ENCODE measurements at places on chromosomes 4 and X.
A peak's percentile ranks its signal among the peaks of the same experiment; 100 is the strongest.

DNA sequence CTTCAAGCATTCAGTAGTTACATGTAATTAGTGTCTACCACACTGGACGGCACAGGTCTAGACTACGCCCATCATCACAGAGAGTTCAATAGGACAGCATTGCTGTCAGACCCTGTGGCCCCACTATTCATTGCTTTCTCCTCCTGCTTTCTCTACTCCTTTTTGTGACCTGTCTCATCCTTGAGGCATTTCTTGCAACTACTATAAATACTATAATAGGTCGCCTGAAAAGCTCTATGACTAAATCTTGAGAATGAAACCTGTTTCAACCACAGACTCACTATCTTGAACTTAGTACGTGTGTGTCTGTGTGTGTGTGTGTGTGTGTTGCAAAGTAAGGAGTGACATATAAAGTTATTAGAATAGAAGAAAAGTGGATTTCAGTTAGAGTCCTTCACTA is 252.9 kb upstream of the KLF3 start:
- DNase-seq = no peak

DNA sequence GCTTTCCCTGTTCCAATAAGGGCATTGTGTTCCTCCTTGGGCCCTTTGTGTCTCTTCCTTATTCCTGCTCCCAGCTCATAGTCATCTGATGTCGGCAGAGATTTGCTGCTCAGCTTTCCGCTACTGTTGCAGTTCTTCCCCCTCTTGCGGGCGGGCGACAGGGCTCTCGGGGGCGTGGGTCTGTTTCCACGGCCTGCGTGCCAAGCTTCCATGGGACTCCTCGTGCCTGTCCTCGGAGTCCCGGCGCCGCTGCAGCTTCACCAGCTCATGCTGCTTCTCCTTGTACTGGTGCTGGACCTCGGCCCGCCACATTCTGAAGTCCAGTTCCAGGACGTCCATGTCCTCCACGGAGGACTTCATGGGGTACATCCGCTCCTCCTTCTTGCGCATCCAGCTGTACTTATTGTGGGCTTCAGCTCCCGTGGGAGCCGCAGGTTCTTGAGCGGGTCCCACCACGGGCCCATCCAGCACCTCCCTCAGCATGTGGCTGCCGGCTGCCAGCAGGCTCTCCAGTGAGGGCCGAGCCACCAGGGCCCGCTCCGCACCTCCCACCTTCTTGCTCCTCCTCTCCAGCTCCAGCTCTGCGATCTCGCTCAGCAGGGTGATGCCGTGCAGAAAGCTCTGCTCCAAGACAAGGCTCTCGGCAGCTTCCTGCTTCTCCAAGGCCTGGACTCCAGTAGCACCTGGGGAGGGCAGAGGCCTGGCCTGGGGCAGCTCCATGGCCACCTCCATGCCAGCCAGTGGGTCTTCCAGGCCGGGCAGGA is 74.1 kb upstream of the UCP1 start:
- no peak for DNase-seq

- no peak for DNase-seq
These were observed 113.1 kb downstream of the ENPP6 start for GRCh38 chr4:184104419-184105101.

GRCh38 chr4:61827907-61828391 is 627.8 kb downstream of the ADGRL3 start:
- DNase-seq = no peak

DNA sequence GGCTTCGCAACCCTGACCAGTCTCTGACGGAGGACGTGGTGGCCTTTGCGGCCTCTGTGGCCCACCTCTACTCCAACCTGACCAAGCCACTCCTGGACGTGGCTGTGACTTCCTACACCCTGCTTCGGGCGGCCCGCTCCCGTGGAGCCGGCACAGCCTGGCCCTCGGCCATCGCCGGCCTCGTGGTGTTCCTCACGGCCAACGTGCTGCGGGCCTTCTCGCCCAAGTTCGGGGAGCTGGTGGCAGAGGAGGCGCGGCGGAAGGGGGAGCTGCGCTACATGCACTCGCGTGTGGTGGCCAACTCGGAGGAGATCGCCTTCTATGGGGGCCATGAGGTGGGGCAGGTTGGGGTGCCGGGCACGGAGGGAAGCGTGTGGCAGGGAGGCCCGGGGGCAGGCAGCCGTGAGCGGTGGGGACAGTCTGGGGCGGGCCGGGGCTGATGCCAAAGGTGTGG is 1.2 kb downstream of the ABCD1 start:
- no peak for DNase-seq

DNA sequence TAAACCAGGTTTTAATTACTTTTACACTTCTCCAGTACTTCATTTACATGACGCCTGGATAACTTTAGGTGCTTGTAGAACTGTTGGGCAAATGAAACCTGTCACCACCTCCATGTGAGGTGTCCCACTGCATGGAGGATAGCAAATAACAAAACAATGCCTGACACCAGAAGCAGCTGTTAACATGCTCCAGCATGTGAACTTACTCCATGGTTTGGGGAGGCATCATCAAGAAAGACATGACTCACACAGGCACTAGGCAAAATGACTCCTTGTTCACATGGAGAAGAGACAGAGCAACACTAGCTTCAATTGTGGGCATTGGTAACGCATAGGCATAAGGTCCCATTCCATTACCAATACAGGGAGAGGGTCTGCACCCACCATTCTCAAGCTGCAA is 198.1 kb upstream of the F9 start:
- no peak for DNase-seq

GRCh38 chr4:186839122-186840037 is 115.7 kb upstream of the FAT1 start:
- DNase-seq = no peak

- no peak for DNase-seq
These were observed 286.3 kb downstream of the ANK2 start for GRCh38 chr4:113335746-113336145.

DNA sequence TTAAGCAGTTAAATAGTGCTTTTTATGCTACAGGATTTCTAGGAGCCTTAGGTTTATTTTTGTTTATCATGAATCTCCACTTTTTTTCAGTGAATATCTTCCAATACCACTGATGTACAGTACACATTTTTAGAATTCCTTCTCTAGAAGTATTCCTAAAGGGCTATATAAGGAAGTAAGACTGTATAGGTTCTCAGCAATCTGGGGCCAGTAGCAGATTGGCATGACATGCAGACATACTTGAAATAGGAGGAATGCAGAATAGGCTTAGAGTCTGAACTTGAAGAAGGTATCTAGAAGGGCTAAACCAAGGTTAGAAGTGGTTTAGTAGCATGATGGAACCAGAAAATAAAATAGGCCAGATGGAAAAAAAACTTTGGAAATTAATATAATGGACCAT is 29.8 kb downstream of the HEPH start:
- no peak for DNase-seq

GRCh38 chr4:149065753-149066152 is 623.5 kb upstream of the NR3C2 start:
- no peak for DNase-seq

DNA sequence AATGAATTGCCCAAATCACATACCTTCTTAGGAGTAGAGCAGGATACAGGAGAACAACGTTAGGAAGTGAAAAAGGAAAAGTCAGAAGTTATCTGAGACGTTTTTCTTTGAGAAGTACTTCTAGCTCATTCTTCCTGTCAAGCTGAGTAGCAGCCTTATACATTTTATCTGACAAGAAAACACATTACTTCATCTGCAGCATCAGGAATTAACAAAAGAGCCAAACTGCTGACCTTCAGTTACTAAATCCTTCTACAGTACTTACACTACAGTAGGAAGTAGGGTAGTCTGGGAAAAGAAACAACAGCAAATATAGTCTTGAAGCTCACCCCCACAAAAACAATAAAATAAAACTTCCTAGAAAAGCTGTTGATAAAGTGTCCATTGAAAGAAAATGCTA is 57.0 kb downstream of the ATP11C start:
- DNase-seq = no peak

GRCh38 chr4:137333031-137333430 is 199.3 kb downstream of the PCDH18 start:
- DNase-seq = no peak

- DNase-seq = no peak
These were observed 131.7 kb upstream of the FAM47B start for GRCh38 chrX:34810916-34811315.

DNA sequence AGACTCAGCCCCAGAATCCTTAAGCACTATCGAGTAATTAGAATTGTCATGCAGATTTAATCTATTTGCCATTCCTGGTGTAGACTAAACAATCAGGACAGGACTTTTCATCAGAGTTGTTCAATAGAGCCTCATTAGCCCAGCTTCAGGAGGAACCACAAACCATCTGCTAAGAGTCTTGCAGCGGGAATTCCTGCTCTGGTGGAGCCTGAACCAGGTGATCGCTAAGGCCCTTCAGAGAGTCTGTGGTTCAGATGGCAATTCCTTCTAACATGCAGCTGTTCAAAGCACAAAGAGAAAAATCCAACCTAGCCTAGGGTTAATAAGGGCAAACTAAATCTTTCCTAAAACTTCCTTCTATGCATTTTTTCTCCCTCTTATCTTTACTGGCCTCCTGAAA is 119.1 kb upstream of the CPEB2 start:
- no peak for DNase-seq

GRCh38 chr4:80036306-80036705 is 36.7 kb downstream of the ANTXR2 start:
- no peak for DNase-seq

DNA sequence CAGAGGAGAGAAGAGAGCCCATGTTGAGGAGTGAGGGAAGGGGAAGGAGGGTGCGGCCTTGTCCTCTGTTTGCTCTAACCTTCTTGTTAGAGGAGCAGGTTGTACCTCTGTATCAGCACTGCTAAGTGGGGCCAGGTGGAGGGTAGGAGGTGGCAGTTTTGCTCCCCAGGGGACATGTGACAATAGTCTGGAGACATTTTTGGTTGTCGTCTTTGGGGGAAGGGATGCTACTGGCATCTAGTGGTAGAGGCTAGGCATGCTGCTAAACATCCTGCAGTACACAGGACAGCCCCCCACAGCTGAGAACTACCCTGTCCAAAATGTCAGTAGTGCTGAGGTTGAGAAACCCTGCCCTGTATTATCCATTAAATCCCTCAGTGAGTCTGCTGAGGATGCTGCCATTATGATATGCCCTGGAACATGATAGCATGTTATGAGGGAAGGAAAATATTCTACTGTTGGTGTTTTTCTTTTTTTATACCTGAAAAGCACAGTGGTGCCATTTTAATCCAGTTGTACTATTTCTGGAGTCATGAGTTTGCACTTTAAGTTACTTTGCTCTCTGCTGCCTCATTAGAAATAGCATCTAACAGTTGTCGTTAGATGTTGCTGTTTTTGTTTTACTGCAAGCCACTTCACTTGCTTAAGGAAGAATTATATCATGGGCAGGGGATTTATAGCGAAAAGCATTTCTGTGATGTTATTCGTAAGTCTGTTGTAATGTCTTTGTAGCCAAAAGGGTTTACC is 90.6 kb downstream of the LRP2BP start:
- DNase-seq = no peak

GRCh38 chrX:84219551-84219950 is 31.6 kb upstream of the RPS6KA6 start:
- no peak for DNase-seq

DNA sequence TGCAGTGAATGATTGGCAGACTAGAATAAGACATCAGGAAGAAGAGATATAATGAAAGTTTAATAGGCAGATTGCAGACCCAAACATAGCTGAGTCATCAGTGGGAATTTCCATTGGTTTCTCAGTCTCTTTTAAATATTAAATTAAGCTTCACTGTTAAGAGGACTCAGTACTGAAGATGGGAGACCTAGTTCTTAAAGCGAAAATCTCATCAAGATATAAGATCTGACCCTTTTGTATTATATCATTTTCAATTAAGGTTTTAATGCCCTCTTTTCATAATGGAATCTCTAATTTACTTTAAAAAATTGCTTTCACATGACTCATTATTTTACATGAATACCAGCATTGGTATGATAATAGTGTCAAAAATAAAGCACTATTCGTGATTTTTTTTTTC is 168.9 kb upstream of the ATOH1 start:
- no peak for DNase-seq

GRCh38 chrX:40104630-40104984 is 6.8 kb upstream of the BCOR start:
- peak; percentile 81 for DNase-seq

DNA sequence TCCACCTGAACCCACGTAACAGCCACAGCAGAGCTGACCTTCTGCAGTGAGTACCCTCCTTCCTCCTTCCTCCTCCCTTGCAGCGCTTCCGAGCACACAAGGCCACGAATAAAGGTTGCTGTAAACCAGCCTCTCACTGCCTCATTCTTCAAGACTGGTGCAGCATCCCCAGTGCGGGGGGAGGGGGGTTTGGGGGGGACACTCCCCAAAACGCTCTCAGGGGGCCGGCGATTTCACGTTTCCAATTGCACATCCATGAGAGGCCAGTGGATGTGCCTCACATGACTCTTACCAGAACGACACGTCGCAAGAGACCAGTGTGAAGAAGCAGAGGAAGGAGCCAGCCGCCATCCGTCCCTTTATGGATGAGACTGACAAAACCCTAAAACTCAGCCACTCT is 5.2 kb downstream of the DHRSX start:
- DNase-seq = no peak

GRCh38 chr4:37068580-37068979 is 176.0 kb upstream of the NWD2 start:
- DNase-seq = peak; percentile 5

GRCh38 chr4:79353075-79353474 is 27.2 kb upstream of the NAA11 start:
- DNase-seq = no peak

GRCh38 chr4:4317496-4318232 is 27.6 kb downstream of the ZBTB49 start:
- DNase-seq = no peak

- DNase-seq = no peak
These were observed 1.9 kb upstream of the PPP3CA start for GRCh38 chr4:101348995-101349800.

DNA sequence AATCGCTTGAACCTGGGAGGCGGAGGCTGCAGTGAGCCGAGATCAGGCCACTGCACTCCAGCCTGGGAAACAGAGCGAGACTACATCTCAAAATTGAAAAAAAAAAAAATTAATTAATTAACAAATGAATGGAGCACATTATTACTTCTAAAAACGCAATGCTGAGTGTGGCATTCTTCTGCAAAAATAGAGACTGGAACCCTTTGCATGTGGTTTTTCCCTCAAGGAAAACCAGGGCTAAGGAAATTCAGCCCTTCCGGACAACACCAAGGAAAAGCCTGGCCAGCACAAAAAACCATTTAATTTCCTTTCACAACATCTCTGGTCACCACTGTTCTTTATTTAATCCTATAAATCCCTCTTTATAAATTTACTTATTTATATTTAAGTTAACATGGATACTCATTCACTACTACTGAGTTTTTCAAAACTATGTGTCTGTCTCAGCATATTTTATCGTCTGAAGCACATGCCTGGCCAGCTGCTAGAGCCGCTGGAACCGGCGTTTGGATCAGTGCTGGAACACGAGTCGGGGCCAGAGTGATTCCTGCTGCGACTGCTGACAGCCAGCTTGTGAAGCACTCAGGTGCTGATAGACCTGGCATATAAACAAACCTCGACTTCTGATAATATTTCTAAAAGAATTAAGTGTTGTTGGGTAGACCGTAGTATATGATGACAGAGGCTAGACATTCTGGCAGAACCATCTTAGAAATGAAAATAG is 84.5 kb upstream of the WWC2 start:
- no peak for DNase-seq

All from inflammatory macrophage treated with lipopolysaccharide for 4 hours (primary cell).